M059J (cell line): ENCODE measurements at places on chromosomes 16 and 17. TPM values are rescaled to one million over a fixed set of nuclear protein-coding genes. Genes with fewer than 3 reads are reported as not detected.

DNA sequence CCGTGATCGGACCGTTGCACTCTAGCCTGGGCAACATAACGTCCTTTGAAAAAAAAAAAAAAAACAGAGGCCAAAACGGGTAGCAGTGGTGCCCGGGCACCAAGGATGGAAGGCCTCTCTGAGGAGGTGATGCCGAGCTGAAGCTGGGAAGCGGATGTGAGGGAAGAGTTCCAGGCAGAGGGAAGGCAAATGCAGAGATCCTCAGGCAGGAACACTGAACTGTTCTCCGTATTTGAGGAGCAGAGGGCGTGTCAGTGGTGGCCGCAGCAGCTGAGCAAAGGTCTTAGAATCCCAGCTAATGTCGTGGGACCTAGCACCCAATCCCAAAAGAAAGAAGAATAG is 656 bp upstream of the KCTD13 start:
- peak; percentile 38 for DNase-seq

Gene AOC3
- total RNA-seq: 0.02 TPM in 1 of 2 replicates, not detected in the other

- DNase-seq: no peak
These were observed 62.1 kb downstream of the MYO1D start for GRCh38 chr17:32814836-32815235.

- DNase-seq: no peak
These were observed 767 bp downstream of the INO80E start for GRCh38 chr16:29996766-29997250.

DNA sequence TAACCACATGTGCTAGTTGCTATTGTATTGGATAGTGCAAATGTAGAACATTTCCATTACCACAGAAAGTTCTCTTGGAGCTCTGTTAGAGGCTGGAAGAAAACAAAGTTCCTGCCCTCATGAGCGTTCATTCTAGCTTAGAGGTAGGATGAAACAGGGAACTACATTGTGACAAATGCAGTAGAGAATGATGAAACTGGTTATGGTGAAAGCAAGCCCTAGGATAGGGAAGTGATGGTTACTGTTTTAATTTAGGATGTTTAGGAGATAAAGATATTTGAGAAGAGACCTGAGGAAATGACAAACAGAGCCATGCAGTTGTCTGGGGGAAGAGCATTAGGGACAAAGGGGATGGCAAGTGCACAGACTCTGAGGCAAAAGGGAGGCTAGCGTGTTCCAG is 50.7 kb downstream of the AATF start:
- no peak for DNase-seq

Gene SBK1
- total RNA-seq: 0.07 TPM in 1 of 2 replicates, not detected in the other

GRCh38 chr17:72705905-72706395 is 386.5 kb downstream of the SLC39A11 start:
- DNase-seq: no peak

GRCh38 chr16:565419-566330 is 1.1 kb upstream of the NHLRC4 start:
- DNase-seq: peak; percentile 57

DNA sequence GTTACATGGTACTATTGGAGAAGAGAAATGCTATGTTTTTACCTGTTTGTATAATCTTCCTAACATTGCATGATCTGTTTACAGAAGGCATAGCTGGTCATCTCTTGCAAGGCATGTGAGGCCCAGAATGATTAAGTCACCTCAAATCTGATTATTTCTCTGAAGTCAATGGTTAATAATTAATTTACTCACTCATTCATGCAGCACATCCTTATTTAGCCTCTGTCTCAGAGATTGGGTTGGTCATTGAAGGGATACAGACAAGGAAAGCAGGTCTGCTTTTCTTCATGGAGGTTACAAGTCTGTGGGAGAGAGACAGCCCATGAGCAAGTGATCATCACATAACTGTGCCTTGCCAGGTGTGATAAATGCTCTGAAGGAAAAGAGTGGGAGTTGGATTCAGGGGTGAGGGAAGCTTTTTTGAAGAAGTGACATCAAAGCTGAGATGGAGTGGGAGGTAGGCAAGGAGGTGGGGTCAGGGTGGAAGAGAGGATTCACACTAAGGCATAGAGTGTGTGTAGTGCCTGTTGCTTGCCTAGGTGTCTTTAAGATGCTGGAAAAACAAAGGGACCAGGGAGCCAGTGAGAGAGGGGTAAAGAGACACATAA is 16.3 kb upstream of the RBFOX1 start:
- DNase-seq: no peak

- no peak for DNase-seq
These were observed 94.3 kb downstream of the CYLD start for GRCh38 chr16:50836121-50836621.

- no peak for DNase-seq
These were observed 4.8 kb downstream of the SYNGR2 start for GRCh38 chr17:78173097-78173715.

DNA sequence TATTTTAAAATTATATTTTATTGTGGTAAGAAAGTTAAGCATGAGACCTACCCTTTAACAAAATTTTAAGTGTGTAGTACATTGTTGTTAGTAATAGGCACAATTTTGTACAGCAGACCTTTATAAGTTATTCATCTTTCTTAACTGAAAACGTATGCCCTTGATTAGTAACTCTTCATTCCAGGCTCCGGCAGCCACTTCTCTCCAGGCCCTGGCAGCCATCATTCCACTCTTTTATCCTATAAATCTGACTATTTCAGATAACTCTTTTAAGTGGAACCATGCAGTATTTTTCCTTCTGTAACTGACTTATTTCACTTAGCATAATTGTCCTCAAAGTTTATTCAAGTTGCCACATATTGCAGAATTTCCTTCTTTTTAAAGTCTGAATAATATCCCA is 348.2 kb downstream of the CDH11 start:
- DNase-seq: no peak

- DNase-seq: no peak
These were observed 79.8 kb downstream of the TANGO6 start for GRCh38 chr16:68923116-68923515.

DNA sequence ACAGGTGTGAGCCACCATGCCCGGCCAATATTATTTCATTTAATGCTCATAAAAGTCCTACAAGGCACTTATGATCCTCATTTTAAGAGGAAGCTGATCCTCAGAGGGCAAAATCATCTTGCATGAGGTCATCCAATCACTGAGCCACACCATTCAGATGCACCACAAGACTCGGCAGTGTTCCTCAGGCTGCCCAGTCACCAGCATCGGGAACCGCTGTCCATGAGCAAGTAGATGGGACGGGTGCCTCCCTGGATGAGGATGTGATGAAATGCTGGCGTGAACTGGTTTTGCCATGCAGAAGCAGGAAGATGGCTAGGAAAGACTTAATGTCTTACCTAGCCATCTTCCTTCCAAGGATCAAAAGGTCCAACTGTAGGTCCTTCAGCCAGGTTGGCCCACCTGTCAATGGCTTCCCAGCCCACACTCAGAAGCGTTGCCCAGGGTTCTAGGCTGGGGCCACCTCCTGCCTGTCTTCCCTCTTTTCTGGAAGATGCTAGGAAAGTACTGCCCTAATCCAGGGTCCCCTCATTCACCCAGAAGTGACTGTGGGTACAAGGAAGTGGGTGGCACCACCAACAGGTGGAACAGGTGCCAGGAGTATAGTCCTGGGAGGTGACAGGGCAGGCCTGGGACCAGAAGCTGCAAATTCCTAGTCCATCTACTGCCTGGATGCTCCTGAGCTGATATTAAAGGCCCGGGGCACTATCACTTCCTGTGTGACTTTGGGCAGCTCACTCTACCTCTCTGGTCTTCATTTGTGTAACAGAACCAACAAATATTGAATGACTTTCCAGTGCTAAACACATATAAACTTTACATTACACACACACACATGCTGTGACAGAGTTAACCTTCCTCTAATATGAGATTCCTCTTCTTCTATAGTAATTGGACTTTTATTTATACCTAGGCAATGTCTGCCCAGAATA is 32.2 kb upstream of the CRYBA1 start:
- no peak for DNase-seq

GRCh38 chr16:24972608-24973220 is 42.5 kb downstream of the ARHGAP17 start:
- DNase-seq: no peak

GRCh38 chr16:81121474-81121990 is 25.3 kb upstream of the GCSH start:
- DNase-seq: peak; percentile 48

GRCh38 chr16:21326459-21326858 is 48.4 kb upstream of the CRYM start:
- DNase-seq: no peak

DNA sequence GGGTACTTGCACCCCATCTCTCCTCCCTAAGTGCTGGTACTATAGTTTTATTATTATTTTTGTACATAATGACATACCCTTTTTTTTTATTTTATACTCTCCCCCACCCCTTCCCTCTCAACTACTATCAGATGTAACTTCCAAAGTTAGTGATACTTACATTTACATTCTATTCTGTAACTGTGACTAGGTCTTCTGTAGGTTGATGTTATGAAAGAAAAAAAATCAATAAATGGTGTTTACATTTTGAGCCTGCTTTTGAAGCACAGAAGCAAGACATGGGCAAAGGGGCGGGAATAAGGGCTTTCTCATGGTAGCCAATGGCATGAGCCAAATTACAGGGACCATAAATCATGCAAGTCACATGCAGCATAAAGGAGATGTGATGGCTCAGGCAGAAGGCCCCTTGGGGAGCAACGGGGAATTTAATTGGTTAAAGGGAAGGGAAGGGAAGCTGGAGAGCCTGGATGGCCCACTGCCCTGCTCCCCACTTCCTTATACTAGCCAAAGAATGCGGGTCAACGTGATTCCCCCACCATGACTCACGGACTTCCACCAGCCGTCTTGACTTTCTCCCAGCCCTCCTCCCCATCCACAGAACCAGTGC is 2.4 kb upstream of the ACSF2 start:
- DNase-seq: peak; percentile 96
